ENCODE measurements at places on chromosomes 7 and 10. TPM values are rescaled to one million over a fixed set of nuclear protein-coding genes. Genes with fewer than 3 reads are reported as not detected.

The HMX2 gene
- total RNA-seq: not detected

The UTF1 gene
- not detected for total RNA-seq

The ASB10 gene
- total RNA-seq: not detected

The ZNF511 gene
- 27.0 TPM for total RNA-seq

The WIPF3 gene
- total RNA-seq: 0.66 TPM

The RBM20 gene
- 4.1 TPM for total RNA-seq

The LRRD1 gene
- not detected for total RNA-seq

The CUEDC2 gene
- 28.0 TPM for total RNA-seq

The EPC1 gene
- total RNA-seq: 41.5 TPM

The FAS gene
- total RNA-seq: 32.2 TPM

The DAGLB gene
- 29.0 TPM for total RNA-seq

The SLC29A4 gene
- 12.4 TPM for total RNA-seq

The HOXA9 gene
- total RNA-seq: 25.7 TPM

DNA sequence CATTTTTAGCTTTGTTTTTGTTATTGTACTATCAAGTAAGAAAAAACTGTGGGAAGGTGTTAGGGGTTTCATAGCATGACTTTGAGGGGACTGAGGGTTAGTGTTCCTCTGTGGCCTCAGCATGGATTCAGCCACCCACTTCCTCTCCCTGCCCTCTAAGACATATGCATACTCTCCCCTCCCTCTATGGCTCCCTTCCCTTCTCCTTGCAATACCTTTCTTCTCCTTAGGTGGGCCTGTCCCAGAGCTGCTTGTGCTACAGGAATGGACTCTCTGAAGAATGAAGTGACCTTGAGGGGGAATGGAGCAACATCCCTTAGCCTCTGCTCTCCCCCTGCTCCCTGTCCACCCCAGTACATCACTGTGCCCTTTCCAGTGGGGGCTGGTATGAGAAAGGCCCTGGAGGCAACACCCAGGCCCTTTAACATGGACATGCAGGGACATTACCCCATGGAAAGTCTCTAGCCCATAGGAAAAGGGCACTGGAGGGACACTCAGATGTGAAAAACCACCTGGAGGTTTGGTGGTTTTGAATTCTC, 22.4 kb downstream of the CDH23 start:
- DNase-seq: no peak

- no peak for DNase-seq
Observed at GRCh38 chr10:133097418-133097817, 9.7 kb downstream of the ADGRA1 start.

- peak; percentile 57 for DNase-seq
Observed at GRCh38 chr10:77592946-77593636, 44.5 kb downstream of the KCNMA1 start.

DNA sequence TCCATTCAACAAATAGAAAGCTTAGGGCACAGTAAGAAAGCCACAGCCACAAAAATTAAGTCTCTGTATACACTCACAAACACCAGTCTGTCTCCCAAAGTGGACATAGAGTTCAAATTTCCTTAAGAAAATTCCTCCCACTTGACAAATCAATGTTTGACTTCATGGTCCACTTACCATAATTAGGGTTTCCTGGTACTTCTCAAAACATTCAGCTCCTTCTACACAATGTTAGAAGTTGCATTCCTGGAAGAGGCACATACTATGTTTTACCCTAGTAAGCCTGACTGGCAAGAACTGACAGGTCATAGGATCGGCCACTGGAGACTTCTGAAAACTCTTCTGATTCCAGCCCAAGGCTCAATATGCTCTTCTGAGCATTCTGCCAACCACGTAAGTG, 70.5 kb downstream of the CPXM2 start:
- no peak for DNase-seq

GRCh38 chr7:100612730-100613390, 520 bp downstream of the MOSPD3 start:
- DNase-seq: peak; percentile 53

GRCh38 chr7:2079332-2080059, 153.2 kb downstream of the MAD1L1 start:
- no peak for DNase-seq

DNA sequence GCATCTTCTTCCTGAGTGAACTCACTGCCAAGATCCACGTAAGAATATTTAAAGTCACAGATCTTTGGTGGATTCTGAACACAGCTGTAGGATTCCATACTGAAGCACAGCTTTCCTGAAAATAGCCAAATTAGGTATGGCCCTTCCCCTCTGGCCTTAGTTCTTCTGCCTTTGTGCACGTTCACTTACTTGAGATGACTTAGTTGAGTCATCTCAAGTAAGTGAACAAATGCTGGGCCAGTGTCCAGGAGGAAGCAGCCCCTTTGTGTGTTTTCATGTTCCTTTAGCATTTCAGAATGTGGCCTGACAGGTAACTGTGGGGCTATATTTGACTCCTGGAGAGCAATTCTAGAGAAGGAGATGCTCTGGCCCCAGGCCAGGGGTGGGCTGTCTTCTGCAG, 51.5 kb downstream of the CCNY start:
- no peak for DNase-seq

GRCh38 chr10:25934621-25935139, 651 bp downstream of the MYO3A start:
- DNase-seq: no peak

DNA sequence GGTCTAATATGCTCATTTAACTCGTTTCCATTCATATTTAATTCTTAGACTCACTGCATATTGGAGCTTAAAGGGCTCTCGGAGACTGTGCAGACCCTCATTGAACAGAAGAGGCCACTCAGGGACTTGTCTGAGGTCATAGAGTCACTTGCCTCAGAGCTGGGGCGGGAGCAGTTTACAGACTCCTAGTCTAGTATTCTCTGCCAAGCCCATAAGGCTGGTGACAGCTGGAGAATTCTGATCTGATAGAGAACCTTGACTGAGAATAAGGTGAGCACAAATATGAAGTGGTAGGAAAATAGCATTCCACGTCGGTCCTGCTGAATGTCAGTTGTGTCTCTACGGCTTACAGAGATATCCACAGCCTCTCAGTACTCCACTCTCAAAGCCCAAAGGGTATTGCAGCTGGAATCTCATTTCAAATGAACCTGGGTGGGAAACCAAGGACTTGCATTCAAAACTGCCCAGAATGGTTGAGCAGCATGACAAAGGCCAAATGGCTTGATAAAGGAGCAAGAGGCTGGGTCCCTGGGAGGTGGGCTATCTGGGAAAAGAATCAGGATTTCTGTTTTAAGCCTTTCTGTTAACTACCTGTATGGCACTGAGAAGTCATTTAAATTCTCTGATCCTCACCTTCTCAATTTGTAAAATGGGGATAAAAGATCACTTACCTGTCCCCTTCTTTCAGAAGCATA, 283.2 kb downstream of the SORCS3 start:
- DNase-seq: no peak

GRCh38 chr7:149770728-149771636, 2.4 kb downstream of the ZNF467 start:
- peak; percentile 22 for DNase-seq

- DNase-seq: no peak
Observed at GRCh38 chr10:43846187-43846680, 197.6 kb upstream of the ZNF32 start.

GRCh38 chr7:33952824-33953223, 47.5 kb downstream of the BMPER start:
- DNase-seq: no peak

DNA sequence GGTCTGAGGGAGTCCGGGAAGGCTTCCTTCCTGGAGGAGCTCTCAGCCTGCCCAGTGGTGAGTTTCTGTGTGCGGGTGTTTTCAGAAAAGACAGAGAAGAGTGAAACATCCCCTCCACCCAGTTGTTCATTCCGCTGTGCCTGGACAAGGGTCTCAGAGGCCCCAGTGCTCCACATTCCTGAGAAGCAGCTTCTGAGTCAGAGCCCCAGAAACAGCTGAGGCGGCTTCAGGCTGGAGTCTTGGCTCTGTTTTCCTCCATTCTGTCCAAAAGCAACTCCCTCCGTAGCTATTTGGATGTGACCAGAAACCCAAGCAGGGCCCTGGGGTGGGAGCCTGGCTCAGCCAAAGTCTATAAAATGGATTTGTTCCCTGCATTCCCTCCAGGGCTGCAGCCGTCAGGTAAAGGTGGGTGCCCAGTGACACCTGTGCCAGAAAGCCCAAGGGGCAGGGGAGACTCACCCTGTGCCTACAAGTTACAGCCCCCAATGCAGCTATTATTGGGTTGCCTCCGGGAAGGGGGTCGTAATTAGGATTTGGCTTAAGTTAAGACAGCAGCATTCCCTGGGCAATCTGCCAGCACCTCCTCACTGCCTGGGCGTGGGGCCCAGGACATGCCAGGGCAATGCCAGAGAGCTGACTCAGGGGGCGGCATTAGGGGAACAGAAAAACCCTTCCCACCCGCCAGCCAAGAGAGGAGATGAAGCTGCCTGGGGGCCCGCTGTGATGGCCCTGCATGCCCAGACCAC, 13.1 kb upstream of the CAMK2G start:
- peak; percentile 63 for DNase-seq

DNA sequence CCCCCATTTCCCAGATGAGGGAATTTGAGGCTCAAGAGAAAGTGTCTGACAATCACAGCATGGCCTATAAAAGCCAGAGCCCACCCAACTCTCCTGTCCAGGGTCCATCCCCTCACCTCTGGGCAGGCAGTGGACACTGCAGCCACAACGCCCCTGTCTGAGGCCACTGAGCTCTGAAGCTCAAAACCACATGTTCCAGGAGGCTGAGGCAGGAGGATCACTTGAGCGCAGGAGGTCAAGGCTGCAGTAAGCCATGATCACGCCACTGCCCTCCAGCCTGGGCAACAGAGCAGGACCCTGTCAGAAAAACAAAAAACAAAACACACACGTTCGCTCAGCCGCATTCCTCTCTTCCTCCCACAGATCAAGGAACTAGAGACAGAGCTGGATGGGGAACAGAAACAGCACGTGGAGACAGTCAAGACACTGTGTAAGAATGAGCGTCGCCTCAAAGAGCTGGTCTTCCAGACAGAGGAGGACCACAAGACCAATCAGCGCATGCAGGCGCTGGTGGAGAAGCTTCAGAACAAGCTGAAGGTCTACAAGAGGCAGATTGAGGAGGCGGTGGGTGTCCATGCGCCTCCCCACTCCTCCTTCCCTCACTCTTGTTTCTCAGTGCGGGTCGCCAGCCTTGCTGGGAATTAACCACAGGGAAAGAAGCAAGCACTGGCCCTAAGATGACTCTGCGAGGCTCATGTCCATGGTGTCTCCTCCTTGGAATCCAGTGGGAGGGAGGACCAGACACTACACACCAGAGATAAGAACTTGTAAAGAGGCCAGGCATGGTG, 20.0 kb upstream of the ARPC1A start:
- DNase-seq: no peak

DNA sequence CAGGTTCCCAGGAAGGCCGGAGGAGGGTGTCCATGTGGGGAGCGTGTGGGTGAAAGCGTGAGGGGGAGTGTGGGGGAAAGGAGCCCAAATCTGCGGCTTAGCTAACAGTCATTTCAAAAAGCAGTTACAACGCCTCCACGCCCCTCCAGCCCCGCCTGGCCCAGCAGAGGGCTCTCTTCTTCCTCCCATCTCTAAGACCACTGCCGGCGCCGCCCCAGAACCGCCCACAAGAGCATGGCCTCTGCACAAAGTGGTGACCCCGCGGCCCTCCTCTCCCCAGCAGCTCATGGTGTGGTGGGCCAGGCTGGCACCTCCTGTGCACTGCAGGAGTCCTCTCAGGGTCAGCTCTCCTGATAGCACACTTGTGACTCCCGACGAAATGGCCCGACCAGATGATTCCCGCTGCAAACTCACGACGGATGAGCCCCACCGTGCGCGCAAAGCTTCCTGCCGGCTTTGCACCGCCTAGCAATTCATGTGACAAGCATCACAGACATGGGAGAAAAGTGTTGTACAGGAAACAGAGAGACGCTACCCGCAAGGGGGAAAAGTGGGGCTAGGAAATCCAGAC, 12.4 kb upstream of the HUS1 start:
- DNase-seq: peak; percentile 88

GRCh38 chr7:38242814-38243213, 30.6 kb downstream of the TARP start:
- DNase-seq: no peak

DNA sequence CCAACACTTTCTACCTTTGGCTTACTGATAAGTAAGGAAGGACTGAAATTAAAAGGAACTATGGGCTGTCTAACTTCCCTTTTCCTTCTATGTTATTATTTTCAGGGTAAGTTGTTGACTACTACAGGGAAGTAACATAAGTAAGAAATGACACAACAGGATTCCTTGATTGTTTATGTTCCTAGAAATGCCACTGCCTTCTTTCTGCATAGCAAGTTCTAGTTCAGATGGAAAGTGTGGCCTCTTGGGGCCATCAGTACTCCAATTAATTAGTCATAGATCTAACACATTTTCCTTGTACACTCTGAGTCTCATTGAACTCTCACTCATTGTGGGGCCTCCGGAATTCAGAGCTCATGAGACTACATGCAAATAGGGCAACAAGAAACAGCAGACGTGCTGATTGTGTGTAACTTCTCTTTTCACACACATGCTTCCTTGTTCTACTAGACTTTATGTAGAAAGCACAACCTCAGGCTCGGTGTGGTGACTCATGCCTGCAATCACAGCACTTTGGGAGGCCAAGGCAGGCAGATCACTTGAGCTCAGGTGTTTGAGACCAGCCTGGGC, 35.3 kb upstream of the HIBADH start:
- DNase-seq: peak; percentile 61

DNA sequence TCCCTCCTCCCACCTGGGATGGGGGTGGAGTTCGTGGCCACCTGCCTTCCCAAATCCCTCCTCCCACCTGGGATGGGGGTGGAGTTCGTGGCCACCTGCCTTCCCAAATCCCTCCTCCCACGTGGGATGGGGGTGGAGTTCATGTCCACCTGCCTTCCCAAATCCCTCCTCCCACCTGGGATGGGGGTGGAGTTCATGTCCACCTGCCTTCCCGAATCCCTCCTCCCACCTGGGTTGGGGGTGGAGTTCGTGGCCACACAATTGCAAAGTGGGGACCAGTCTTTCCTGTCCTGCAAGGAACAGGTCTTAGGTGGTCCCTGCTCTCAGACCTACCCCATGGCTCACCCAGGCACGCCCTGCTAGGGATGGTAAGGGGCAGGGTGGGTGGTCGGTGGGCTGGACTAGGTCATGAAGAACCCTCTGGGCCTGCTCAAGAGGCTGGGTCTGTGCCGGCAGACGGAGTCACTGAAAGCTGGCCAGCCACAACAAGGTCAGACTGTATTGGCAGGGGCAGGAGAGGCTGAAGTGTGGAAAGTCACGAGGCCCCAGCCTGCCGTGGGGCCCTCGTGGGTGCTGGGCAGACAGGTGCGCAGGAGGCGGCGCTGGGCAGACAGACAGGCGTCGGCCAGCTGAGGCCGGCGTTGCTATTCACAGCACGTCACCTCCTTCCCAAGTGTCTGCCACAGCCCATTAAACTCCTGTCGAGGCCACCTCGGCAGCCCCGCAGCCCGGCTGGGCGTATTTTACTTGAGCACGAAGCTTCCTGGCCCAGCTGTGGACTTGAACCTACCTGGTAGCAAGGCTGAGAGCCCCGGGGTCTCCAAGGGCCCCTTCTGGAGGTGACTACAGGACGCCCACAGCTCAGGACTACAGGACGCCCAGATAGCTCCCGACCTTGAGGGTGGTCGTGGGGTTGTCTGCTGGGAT, 4.1 kb downstream of the KNDC1 start:
- DNase-seq: peak; percentile 40

DNA sequence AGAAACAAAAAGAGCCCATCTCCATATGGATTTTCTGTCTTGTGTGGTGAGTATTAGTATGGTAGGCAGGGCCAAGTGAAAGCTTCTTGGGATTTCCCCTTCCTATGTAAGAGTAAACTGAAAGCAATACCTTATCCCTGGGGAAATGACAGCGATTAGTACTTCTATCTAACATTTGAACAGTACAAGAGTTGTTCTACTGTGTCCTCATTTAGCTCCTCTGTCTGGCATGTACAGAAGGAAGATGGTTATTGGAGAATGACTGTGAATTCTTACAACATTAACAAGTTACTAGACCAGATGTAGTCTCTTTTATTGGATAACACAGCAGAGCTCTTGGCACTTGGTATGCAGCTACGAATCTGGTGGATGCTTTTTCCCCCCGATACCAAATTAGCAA, 17.9 kb upstream of the TRIL start:
- DNase-seq: no peak

Data from Peyer's patch (tissue), 4 donors.